SW 1271 (cell line): ENCODE measurements at places on chromosomes 11 and 22.

DNA sequence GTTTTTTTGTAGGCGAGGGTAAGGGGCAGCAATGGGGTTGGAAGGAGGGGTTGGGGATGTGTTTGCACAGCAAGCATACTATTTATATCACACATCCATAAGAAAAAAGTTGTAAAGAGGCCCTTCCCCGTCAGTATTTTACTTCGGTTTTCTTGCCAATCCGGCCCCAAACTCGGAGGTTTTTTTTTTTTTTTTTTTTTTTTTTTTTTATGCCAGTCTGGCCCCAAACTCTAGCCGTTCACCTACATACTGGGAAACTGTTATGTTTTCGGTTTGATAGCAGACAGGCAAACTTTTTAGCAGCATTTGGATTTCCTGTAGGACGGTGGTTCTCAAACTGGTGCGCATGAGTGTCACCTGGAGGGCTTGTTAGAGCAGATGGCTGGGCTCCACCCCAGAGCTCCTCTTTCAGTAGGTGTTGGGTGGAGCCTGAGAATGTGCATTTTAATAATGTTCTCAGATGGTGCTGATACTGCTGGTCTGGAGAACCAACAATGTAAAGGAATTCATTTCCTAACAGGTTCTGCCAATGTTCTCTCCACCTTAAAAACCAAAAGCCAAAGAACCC, 76.5 kb upstream of the ZBED5 start:
- DNase-seq: no peak

DNA sequence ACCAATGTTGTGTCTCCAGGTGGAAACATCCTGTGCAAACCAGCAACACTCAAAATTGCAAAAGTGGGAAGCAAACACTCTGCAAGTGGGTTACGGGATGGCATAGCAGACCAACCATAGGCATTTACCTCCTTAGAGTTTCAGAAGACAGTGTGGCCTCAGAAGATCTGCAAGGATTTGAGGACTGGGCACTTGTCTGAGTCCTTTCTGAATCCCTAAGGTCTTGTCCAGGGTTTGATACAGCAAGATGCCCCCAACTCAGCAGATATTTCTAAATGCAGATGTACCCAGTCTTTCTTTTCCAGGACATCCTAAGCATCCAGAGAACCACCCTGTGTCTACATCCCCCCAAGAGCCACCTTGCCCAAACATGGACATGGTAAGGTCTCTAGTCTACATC, 51.7 kb upstream of the SHANK2 start:
- DNase-seq: no peak

GRCh38 chr22:23231471-23232093, 51.3 kb downstream of the BCR start:
- DNase-seq: no peak

GRCh38 chr11:123838199-123838598, 32.0 kb upstream of the OR6M1 start:
- DNase-seq: no peak

DNA sequence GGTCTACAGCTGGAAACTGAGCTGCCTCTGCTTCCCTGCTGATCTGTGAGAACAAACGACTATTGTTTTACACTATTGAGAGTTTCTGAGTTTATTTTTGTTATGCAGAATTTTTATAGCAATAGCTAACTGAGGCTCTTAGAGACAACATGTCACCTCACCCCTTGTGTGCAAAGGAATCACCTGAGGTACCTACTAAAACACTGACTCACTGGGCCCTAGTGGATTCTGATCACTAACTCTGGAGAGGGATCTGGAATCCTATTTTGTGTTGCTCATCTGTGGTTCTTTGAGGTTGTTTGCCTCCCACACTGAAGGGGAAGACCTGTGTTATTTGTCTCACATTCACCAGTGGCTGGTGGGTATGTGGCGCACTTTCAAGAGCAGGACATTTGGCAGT, 13.4 kb upstream of the B3GAT1 start:
- DNase-seq: no peak

GRCh38 chr11:88590361-88590760, 252.8 kb upstream of the CTSC start:
- no peak for DNase-seq

DNA sequence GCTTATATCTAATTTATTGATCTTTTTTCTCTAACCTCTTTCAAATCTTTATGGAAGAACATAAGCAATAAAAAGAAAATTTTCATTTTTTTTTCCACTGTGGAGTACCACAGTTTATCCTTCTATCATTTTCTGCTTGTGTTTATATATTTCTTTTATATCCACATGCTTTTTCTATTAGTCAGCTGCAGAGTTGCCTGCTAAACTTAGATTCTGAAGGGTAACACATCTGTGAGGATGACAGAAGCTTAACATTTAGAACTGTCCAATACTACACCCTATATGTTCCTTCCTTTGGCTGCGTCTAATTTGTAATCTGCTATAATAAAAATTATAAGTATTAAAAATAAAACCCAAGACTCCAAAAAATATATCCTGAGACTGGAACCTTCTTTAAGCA, 20.8 kb downstream of the CCDC90B start:
- no peak for DNase-seq

- DNase-seq: no peak
Measured at GRCh38 chr22:44192816-44193534, 12.2 kb downstream of the PARVG start.

- DNase-seq: no peak
Measured at GRCh38 chr22:38923463-38924346, 33.7 kb upstream of the APOBEC3A start.

DNA sequence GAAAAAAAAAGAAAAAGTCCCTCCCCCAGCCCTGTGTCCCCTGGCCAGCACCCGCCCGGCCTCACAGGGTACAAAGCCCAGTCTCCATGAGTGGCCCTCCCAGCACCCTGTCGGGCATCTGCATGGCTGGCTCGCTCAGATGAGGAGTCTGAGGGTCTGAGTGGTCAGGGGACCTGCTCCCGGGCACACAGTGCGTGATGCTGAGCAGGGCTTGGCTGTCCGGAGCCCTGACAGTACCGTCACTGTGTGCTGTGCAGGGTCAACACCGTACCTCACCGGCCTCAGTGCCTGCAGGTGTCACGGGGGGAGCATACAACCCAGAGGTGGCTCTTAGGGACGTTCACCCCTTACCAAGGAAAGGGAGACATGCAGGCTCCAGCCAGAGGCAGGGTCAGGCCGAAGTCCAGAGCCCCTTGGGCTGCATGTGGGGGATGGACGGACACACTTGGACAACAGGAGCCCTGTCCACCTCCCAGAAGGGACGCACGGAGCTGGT, 3.6 kb upstream of the PLXNB2 start:
- DNase-seq: no peak

GRCh38 chr11:46263120-46263519, 14.3 kb upstream of the CREB3L1 start:
- no peak for DNase-seq

- DNase-seq: no peak
Measured at GRCh38 chr22:38126928-38127668, 16.6 kb upstream of the BAIAP2L2 start.

- DNase-seq: no peak
Measured at GRCh38 chr11:77147668-77148321, 19.7 kb downstream of the MYO7A start.

DNA sequence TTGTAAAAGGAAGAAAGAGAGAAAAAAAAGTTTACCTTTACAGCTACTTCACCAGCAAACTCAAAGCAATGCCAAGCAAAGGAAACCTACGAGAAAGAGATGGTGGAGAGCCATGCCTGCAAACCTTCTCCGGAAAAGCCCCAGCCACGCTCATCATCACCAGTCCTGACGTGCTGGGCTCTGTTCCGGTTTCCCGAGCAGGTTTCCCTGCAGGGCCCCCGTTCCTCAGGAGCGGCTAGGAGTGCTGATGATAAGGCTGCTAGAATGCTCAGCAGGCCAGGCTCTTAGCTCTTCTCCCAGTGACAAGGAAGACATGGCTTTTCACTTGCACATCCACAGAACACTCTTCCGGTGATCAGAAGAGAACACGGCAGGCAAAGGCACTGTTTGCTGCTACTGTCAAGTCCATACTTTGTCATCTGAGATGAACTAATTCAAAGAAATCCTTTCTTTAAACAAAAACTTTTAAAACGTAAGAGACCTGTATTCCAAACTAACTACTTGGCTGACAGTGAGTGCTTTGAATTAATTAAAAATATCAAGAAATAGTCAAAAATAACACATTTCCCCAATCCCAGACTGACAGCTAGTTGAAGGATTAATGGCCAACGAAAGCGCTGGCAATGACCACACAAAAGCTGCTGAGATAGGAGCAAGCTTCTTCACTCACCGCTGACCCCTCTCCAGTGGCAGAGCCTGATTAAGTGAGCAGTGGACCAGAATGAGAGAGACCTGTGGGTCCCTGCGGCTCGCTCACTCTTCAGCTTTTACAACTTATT, 35.8 kb downstream of the DUSP8 start:
- no peak for DNase-seq

DNA sequence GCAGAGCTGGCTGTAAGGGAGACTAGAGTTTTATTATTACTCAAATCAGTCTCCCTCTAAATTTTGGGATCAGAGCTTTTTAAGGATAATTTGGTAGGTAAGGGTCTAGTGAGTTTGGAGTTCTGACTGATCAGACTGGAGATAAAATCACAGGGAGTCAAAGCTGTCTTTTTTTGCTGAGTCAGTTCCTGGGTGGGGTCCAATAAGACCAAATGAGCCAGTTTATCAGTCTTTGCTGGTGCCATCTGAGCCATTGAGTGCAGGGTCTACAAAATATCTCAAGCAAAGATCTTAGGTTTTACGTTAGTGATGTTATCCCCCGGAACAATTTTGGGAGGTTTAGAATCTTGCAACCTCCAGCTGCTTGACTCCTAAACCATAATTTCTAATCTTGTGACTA, 935.1 kb upstream of the RAG2 start:
- no peak for DNase-seq

DNA sequence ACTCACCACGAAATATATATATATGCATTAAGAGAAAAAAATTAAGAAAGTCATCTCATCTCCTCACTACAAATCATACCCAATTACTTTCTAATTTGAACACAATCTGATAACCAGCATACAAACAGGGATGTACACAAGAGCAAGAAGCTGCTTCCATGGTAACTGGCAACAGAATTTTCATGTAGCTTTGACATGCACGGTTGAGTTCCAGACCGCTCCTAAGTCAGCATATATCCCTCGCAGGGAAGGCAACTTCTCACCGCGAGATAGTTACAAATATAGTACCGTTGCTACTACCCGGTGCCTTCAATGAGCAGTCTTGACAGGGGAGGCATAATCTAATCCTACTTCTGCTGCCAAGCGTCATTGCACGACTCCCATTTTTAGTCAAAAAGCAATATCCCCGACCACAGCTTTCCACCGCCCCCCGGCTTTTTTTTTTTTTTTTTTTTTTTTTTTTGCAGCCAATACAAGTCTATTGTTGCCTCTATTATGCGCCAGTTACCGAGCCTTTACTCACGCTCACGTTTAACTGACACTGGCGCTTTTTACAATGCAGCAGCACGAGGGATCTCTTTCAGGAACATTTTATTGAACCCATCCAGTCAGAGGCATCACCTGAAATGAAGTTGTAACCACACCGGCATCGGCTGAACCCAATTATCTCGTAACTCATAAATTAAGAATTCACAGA, 2.2 kb downstream of the CADM1 start:
- no peak for DNase-seq

DNA sequence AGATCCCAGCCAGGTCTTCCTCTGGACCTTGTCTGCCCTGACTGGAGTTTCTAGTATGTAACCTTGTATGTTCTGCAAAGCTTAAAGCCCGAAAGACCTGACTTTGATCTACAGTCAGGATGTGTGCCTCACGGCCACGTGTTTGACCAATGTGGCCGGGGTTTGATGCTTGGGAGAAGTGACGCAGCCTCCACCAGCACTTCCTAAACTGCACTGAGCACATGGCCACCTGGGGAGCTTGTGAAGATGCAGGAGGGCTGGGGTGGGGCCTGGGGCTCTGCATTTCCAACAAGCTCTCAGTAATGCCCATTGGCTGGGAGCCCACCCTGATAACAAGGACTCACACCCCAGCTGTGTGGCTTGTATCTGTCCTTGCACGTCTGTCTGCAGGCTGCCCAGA, 53.2 kb downstream of the NAT10 start:
- DNase-seq: no peak

DNA sequence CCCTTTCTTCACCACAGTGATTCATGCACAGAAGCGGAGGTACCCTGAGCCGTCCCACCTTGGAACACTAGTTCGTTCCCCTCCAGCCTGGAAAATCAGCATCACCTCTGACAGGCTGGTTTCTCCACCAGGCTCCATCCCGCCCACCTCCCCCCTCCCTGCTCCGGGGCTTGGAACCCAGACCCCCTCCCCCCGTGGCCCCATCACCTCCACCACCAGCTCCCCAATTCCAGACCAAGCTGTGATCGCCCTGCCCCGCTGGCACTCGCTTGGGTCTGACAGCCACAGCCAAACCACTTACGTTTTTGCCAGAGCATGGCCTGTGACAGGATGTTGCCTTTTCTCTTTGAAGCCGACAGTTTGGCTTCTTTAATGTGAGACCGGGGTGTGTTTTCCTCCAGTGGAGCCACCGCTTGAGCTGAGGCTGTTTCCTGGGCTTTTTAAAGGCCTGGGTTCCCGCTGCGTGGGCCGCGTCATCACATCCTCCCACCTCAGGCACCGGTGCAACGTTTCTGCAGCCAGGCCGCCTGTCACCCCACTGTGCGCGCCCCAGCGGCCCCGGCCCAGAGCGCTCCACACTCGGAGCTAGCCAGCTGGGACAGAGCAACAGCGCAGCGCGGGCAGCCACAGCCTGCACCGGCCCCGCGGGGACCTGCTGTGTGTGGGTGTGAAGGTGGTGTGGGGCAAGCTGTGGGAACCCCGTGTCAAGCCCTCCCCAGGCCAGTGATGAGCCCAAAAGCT, at the start of gene POU2AF1:
POU2AF1 (minus strand) TSS at position 415 of the 741 bp plus-strand sequence; CDS start at position 317, 98 bp downstream.
- no peak for DNase-seq
